ENCODE measurements at places on chromosomes 4 and X.

- DNase-seq, result no peak
These were observed 205.0 kb upstream of the DMD start for GRCh38 chrX:33416273-33416805.

- DNase-seq, result no peak
These were observed 263.4 kb downstream of the GLUD2 start for GRCh38 chrX:121310820-121311219.

DNA sequence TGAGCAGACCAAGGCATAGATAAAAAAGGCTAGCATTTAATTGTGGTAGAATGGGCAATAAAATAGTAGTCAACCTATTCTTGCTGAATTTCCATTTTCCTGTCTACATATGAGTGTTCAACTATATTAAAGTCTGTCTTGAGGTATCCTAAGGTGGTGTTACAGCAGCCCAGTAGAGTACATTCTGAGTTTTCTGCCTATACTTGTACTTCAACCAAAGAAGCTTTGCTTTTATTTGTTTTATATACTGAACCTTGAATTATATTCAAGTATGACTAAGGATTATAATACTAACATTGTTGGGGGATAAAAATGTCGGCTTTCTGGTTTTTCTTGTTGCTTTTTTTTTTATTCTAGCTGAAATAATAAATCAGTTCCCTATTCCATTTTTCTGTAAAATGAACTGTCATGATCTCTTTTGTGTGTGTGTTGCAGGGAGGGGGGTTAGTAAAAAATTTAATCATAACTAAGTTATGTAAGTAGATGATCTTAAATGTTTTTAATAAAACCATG is 106.7 kb downstream of the PDLIM5 start:
- DNase-seq, result no peak

- no peak for DNase-seq
These were observed 17.3 kb downstream of the SMPX start for GRCh38 chrX:21740329-21741274.

- DNase-seq, result peak; percentile 8
These were observed 192.5 kb upstream of the STK26 start for GRCh38 chrX:131830400-131831184.

GRCh38 chr4:38889143-38889542 is 21.5 kb downstream of the FAM114A1 start:
- no peak for DNase-seq

- DNase-seq, result no peak
These were observed 133.2 kb downstream of the ARHGAP6 start for GRCh38 chrX:11532291-11533078.

- no peak for DNase-seq
These were observed 22.8 kb upstream of the SEC24B start for GRCh38 chr4:109410776-109411175.

GRCh38 chr4:138010639-138011038 is 231.5 kb downstream of the SLC7A11 start:
- DNase-seq, result no peak

GRCh38 chrX:101460669-101461068 is 24.6 kb upstream of the ARMCX4 start:
- no peak for DNase-seq

GRCh38 chr4:132809298-132810032 is 339.6 kb upstream of the PCDH10 start:
- DNase-seq, result no peak

DNA sequence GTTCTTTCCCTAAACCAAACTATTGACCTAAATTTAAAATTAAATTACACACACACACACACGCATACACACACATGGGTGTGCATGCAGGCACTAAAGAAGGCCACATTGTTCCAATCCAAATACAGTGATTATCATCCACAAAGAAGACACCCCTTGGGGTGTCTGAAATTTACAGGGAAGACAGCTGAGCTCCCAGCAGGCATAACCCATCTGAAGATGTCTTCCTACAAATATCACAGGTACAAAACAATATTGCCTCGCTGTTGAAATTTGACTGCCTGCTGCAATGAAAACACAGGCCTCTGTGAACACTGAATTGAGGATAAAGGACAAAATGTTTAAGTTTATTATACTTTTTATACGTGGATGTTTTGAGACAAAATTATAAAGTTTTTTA is 50.2 kb upstream of the SLC7A11 start:
- no peak for DNase-seq

DNA sequence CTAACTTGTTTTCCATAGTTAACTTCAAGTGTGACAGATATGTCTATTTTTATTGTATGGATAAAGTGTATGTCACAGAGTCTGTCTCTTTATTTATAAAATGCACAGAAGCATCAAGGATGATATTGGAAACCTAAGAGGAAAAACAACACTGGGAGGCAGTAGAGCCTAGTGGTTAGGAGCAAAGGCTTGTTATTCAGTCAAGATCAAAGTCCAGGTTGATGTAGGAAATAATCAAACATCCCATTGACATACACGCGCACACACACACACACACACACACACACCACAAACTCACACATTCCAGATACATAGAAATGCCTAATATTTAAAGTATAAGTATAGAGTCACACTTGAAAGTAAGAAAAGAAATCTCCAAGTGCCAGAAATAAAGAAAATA is 206.8 kb downstream of the CHRDL1 start:
- DNase-seq, result no peak

GRCh38 chr4:141090473-141090872 is 42.8 kb downstream of the RNF150 start:
- no peak for DNase-seq

- DNase-seq, result no peak
These were observed 781.9 kb upstream of the GALNTL6 start for GRCh38 chr4:171031338-171031737.

GRCh38 chr4:32986236-32986635 is 2266.1 kb downstream of the PCDH7 start:
- no peak for DNase-seq

GRCh38 chr4:119212964-119213606 is 572 bp downstream of the USP53 start:
- DNase-seq, result no peak

DNA sequence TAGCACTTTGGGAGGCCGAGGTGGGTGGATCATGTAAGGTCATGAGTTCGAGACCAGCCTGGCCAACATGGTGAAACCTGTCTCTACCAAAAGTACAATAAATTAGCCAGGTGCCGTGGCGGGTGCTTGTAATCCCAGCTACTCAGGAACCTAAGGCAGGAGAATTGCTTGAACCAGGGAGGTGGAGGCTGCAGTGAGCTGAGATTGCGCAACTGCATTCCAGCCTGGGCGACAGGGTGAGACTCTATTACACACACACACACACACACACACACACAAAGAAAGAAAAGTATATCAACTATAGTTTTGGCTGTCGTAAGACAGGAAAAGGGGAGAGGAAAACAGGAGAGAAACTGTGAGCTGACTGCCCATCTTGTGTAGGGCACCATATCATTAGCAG is 171.7 kb downstream of the ADAMTS3 start:
- DNase-seq, result no peak

GRCh38 chr4:129420637-129421036 is 324.7 kb downstream of the C4orf33 start:
- DNase-seq, result no peak
